ENCODE measurements at places on chromosomes 12 and 14.
A peak's percentile ranks its signal among the peaks of the same experiment; 100 is the strongest.

- DNase-seq: no peak
These were observed 46.2 kb downstream of the TRHDE start for GRCh38 chr12:72318341-72318740.

DNA sequence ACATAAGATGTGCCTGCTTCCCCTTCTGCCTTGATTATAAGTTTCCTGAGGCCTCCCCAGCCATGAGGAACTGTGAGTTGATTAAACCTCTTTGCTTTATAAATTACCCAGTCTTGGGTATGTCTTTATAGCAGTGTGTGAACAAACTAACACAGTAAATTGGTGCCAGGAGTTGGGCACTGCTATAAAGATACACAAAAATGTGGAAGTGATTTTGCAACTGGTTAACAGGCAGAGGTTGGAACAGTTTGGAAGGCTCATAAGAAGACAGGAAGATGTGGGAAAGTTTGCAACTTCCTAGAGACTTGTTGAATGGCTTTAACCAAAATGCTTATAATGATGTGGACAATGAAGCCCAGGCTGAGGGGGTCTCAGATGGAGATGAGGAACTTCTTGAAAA is 264.1 kb downstream of the DACT1 start:
- DNase-seq: no peak

GRCh38 chr12:110641521-110641920 is 27.6 kb downstream of the TCTN1 start:
- DNase-seq: peak; percentile 67

GRCh38 chr12:65705380-65705876 is 118.9 kb upstream of the HMGA2 start:
- no peak for DNase-seq

- DNase-seq: no peak
These were observed 49.2 kb downstream of the GALNT4 start for GRCh38 chr12:89475203-89475990.

DNA sequence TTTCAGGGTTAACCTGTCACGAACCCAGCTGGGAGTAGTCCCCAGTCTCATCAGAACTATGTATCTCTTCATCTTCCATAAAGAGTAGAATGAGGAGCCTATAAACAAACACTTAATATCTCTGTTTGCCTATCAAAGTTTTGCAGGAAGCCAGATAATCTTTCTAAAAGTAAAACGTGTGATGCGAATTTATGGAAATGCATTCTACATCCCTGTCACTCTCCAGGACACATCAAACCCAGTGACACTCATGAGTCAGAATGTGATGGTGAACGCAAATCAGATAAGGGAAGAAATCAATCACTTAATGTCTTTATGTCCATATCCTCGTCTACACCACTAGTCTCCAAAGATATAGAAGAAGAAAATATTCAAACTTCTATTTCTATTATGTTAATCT is 37.4 kb downstream of the RERG start:
- DNase-seq: no peak

GRCh38 chr14:21987937-21988336 is 314.3 kb upstream of the OR4E1 start:
- DNase-seq: no peak

DNA sequence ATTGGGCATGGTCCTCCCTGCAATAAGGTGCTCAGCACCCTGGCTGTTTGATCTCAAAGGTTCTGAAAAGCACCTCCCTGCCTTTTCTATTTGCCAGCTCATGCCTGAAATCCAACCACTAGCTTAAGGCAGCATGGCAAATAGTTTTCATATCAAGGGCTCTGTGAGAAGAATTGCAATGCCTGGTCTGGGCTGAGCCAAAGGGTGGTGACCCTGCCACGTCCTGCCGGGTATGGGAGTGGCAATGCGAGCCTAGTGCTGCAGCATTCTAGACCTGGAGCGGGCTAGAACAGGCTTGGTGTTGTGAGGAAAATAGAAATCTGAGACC is 2.3 kb upstream of the SCNN1A start:
- DNase-seq: no peak

Data from NCI-H524 (cell line).